ENCODE measurements at places on chromosomes 4 and X. TPM values are rescaled to one million over a fixed set of nuclear protein-coding genes. Genes with fewer than 3 reads are reported as not detected.

GRCh38 chr4:38170338-38171169, 210.4 kb downstream of the PTTG2 start:
- H3K27me3 ChIP-seq = no peaks in the 10 kb centered on the region
- DNase-seq = no peak
- H3K27ac ChIP-seq = no peak overlapping the region
- H3K4me3 ChIP-seq = no peak overlapping the region
- no peaks in the 10 kb centered on the region for H3K36me3 ChIP-seq

The SPANXC gene
- not detected for total RNA-seq

- no peak for DNase-seq
- H3K4me1 ChIP-seq = no peaks in the 10 kb centered on the region
- no peak overlapping the region for H3K27ac ChIP-seq
- no peaks in the 10 kb centered on the region for H3K36me3 ChIP-seq
- H3K27me3 ChIP-seq = no peaks in the 10 kb centered on the region
- H3K4me3 ChIP-seq = no peak overlapping the region
Observed at GRCh38 chr4:23333946-23334878, 555.6 kb downstream of the PPARGC1A start.

The USP51 gene
- 9.0 TPM for total RNA-seq

DNA sequence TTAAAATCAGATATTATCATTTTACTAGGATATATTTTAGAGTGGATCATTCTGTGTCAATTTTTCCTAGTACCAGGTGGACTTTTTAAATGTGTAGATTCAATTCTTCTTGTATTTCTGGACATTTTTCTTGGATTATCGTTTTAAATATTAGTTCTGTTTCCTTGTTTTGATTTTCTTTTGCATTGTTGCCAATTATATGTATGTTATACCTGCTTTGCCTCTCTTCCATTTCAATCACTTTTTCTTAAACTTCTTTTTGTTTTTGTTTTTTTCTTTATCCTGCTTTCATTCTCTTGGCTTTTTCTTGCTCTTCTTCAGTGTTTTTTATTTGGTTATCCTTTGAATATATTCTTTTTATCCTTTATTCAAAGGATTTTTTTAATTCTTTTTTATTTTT, 141.0 kb downstream of the STOX2 start:
- no peaks in the 10 kb centered on the region for H3K36me3 ChIP-seq
- H3K27me3 ChIP-seq = no peaks in the 10 kb centered on the region
- no peak for DNase-seq
- no peak overlapping the region for H3K27ac ChIP-seq
- no peak overlapping the region for H3K4me3 ChIP-seq

- peaks cover 19% of the 10 kb centered on the region for H3K27me3 ChIP-seq
- DNase-seq = no peak
- H3K4me3 ChIP-seq = no peak overlapping the region
- no peaks in the 10 kb centered on the region for H3K36me3 ChIP-seq
- H3K4me1 ChIP-seq = peaks cover 3% of the 10 kb centered on the region
Observed at GRCh38 chr4:182141061-182141460, 102.1 kb upstream of the TENM3 start.
